HCT116 (cell line): ENCODE measurements at places on chromosomes 2 and 18. TPM values are rescaled to one million over a fixed set of nuclear protein-coding genes. Genes with fewer than 3 reads are reported as not detected.
A peak's percentile ranks its signal among the peaks of the same experiment; 100 is the strongest.

GRCh38 chr18:56709463-56709862 is 58.3 kb downstream of the WDR7 start:
- peaks cover 7% of the 10 kb centered on the region for H3K4me1 ChIP-seq
- peak; percentile 69 for DNase-seq
- H3K36me3 ChIP-seq, result no peaks in the 10 kb centered on the region
- no peak overlapping the region for H3K27ac ChIP-seq

DNA sequence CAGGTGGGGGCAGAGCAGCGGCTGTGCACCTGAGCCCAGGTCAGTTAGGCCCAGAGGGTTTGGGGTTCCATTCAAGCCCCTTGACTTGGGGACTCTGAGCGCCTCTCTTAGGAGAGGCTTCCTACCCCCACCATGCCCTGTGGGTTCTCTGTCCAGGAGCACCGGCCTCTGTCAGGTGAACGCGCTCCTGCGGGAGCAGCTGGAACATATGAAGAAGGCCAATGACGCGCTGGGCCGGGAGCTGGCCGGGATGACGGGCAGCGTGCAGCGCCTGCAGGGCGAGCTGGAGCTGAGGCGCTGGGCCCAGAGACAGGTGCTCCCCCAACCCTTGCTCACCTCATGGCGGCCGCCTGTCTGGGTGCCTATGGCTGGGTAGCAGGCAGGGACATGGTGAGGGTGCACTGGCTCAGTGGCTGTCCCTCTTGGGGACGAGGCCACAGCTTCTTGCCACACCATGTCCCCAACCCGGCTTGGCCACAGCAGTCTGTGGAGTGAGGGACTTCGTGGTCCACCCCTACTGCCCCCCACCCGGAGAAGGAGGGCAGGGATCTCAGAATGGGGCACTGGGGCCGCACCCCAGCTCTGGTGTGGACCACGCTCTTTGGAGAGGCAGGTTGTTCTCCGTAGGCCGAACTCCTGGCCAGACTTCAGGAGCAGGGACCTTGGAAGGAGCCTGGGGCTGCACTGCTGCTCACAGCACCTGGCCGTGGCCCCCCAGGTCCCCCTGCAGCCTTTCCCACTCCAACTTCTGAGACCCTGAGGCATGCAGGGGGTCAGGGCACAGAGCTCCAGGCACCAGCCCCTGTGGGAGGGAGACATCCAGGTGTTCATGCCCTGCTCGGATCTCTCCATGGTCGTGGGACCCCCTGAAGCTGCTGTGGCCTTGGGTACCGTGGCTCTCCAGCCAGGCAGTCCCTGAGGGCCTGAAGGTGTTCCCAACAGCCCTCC is 19.7 kb downstream of the CROCC2 start:
- no peaks in the 10 kb centered on the region for H3K36me3 ChIP-seq
- no peak for DNase-seq
- peaks cover 14% of the 10 kb centered on the region for H3K4me1 ChIP-seq
- no peak overlapping the region for H3K4me3 ChIP-seq

RGPD5 gene
- total RNA-seq, result 39.1 TPM

DNA sequence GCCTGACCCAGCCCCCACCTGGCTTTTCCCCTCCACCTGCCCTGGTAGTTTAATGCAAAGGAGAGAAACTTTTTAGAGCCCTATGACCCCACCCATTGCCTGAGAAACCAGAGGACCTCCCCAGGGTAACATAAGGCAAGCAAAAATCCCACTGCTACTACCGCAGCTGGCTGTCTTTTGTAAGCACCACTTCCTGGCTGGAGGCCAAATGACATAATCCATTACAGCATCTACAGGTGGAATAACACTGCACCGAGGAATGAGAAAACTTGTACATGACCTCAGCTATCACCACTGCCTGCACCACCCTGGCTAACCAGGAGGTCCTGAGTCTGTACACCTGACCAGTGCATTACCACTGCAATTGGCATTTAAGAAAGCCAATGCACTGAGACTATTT is 149.6 kb upstream of the GALNT5 start:
- no peak overlapping the region for H3K4me3 ChIP-seq
- H3K27ac ChIP-seq, result no peak overlapping the region

REEP1 gene
- total RNA-seq, result 5.9 TPM

DNA sequence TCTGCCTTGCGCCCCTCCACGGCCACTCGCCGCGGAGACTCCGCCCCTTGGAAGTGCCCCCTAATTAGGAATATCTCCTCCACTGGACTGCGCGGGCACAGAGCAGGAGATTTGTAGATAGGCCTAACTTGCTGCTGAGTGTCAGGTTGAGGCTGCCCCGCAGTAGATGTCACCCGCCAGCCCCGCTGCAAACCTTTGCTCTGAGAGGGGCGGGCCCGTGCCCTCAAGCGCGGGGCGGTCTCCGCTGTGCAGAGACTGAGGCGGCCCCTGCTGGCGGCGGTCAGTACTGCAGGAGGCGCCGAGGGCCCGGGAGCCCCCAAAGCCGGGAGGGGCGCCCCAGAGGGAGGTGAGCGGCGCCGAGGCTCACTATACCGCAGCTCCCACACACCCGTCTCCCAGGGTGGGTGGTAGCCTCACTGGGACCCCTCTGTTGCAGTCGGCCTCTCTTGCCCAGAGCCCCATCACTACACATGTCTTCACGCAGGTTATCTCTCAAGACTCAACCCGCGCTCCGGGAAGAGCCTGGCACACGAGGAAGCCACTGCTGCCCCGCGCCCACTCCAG is 2.9 kb upstream of the NEURL3 start:
- H3K4me3 ChIP-seq, result no peak overlapping the region
- peaks cover 17% of the 10 kb centered on the region for H3K4me1 ChIP-seq
- peak; percentile 13 for DNase-seq
- no peaks in the 10 kb centered on the region; the same call in 1 of the 2 replicates for H3K27me3 ChIP-seq
- no peaks in the 10 kb centered on the region for H3K36me3 ChIP-seq

- peaks cover 35% of the 10 kb centered on the region for H3K4me1 ChIP-seq
- no peak overlapping the region for H3K27ac ChIP-seq
- H3K4me3 ChIP-seq, result no peak overlapping the region
- no peaks in the 10 kb centered on the region for H3K27me3 ChIP-seq
- no peaks in the 10 kb centered on the region for H3K36me3 ChIP-seq
- no peak for DNase-seq
These were observed 12.7 kb upstream of the PTPN4 start for GRCh38 chr2:119746836-119747686.

FOXD4L1 gene
- 0.64 TPM for total RNA-seq

- no peaks in the 10 kb centered on the region for H3K36me3 ChIP-seq
- H3K4me1 ChIP-seq, result peaks cover 31% of the 10 kb centered on the region
- H3K27me3 ChIP-seq, result no peaks in the 10 kb centered on the region
- peak; percentile 70 for DNase-seq
These were observed 2.4 kb upstream of the FOSL2 start for GRCh38 chr2:28390241-28390745.

- H3K36me3 ChIP-seq, result no peaks in the 10 kb centered on the region
- no peak overlapping the region for H3K4me3 ChIP-seq
- peaks cover 2% of the 10 kb centered on the region for H3K4me1 ChIP-seq
- no peak for DNase-seq
These were observed 117.6 kb downstream of the LTBP1 start for GRCh38 chr2:33064349-33064801.

DNA sequence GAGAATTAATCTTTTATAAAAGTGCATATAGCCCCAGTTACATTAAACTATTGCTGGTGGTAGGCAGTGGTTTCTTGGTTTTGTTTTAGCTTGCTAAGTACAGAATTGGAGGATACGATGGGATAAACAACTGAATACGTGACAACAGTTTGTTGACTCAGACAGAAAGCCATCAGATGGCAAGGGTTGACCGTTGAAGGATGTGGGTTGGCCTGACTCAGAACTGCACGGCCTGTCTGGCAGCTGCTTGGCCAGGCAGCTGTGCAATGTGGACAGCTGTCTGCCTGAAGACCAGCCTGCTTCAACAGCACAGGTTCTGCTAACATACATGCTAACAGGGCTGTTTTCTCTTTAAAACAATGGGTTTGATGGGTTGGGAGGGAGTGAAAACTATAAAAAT is 46.6 kb downstream of the PRKRA start:
- no peak overlapping the region for H3K4me3 ChIP-seq
- H3K4me1 ChIP-seq, result no peaks in the 10 kb centered on the region
- no peaks in the 10 kb centered on the region for H3K36me3 ChIP-seq
- DNase-seq, result no peak
- H3K27ac ChIP-seq, result no peak overlapping the region

CDK5R2 gene
- total RNA-seq, result 0.44 TPM

STAT4 gene
- 2.0 TPM for total RNA-seq

DNA sequence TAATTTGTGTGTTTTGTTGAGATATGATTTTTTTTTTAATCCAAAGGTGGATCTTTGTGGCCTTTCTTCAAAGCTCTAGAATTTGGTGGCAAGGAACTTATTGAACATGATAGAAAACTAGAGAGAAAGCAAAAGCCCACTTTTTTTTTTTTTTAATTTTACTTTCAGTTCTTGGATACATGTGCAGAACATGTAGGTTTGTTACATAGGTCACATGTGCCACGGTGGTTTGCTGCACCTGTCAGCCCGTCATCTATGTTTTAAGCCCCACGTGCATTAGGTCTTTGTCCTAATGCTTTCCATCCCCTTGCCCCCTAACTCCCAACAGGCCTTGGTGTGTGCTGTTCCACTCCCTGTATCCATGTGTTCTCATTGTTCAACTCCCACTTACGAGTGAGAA is 135.9 kb downstream of the RHBDD1 start:
- peaks cover 9% of the 10 kb centered on the region for H3K4me1 ChIP-seq
- DNase-seq, result no peak
- no peak overlapping the region for H3K27ac ChIP-seq
- no peaks in the 10 kb centered on the region for H3K36me3 ChIP-seq
- no peak overlapping the region for H3K4me3 ChIP-seq

UGT1A3 gene
- total RNA-seq, result not detected

GRCh38 chr18:77039196-77040130 is 93.1 kb downstream of the MBP start:
- no peak for DNase-seq
- H3K27me3 ChIP-seq, result no peaks in the 10 kb centered on the region
- no peak overlapping the region for H3K4me3 ChIP-seq
- H3K4me1 ChIP-seq, result no peaks in the 10 kb centered on the region

DNA sequence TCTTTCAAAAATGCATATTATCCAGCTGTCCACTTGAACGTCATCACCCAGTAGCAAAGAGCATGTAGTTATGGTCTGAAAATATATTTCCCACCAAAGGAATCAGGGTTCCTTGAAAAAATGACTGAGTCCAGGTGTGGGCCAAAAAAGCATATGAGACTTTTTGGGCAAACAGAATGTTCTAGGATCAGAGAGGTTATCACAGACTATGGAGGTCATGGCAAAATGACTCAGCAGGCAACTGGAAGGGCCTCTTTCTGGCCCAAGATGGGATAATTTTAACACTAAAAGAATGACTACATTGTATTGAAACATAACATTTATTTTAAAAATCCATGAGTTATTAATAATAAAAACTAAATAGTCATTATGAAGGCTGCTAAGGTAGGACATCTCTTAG is 77.1 kb downstream of the COBLL1 start:
- no peak overlapping the region for H3K27ac ChIP-seq
- DNase-seq, result no peak
- no peaks in the 10 kb centered on the region for H3K27me3 ChIP-seq
- no peak overlapping the region for H3K4me3 ChIP-seq
- no peaks in the 10 kb centered on the region for H3K36me3 ChIP-seq
- no peaks in the 10 kb centered on the region; the same call in 1 of the 2 replicates for H3K4me1 ChIP-seq

- H3K4me3 ChIP-seq, result no peak overlapping the region
- no peak for DNase-seq
- H3K4me1 ChIP-seq, result no peaks in the 10 kb centered on the region
- H3K36me3 ChIP-seq, result no peaks in the 10 kb centered on the region
- H3K27me3 ChIP-seq, result no peaks in the 10 kb centered on the region
- no peak overlapping the region for H3K27ac ChIP-seq
These were observed 58.4 kb downstream of the ARL4C start for GRCh38 chr2:234438305-234438977.

DNA sequence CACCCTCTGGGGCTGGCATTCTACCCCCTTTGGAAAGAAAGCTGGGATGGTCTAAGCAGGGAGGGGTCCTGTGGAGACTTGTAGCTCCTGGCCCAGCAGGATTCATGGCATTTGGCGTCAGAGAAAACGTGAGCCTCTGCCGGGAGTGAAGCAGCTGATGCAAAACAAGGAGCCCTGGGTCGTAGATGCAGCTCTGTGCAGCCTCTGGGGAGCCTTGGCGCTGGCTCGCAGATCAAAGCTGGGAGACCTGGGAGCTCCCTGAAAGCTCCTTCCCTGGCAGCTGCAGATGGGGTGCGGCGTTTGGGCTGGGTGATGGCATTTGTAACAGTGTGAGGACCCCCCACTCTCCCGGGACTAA is 148.3 kb downstream of the KLHL29 start:
- H3K4me3 ChIP-seq, result no peak overlapping the region
- no peaks in the 10 kb centered on the region for H3K4me1 ChIP-seq
- H3K27ac ChIP-seq, result no peak overlapping the region
- no peaks in the 10 kb centered on the region for H3K27me3 ChIP-seq

DNA sequence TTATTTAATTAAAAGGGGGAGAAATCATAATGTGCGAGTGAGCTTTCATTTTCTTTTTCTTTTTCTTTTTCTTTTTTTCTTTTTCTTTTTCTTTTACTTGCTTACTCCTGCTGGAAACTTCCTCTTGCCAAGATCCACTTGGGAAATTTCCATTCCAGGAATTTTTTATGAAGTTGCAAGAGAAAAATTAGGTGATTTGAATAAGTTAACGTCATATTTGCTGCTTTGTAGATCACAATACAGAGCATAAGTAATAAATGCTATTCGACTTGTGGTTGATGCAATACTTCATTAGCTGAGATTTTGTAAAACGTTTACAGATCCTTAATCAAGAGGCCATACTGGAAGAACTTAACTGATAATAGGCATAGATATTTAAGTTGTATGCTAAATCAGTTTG is 354.7 kb upstream of the SMIM21 start:
- H3K4me3 ChIP-seq, result no peak overlapping the region
- no peaks in the 10 kb centered on the region for H3K4me1 ChIP-seq
- no peak for DNase-seq
- H3K36me3 ChIP-seq, result no peaks in the 10 kb centered on the region
